ENCODE measurements at places on chromosomes 3 and 15. TPM values are rescaled to one million over a fixed set of nuclear protein-coding genes. Genes with fewer than 3 reads are reported as not detected.

The POLR2H gene
- total RNA-seq: 80.8 TPM

The PPP1R14D gene
- total RNA-seq: not detected

The MB21D2 gene
- total RNA-seq: 2.9 TPM

The SLC9C1 gene
- total RNA-seq: under 0.01 TPM

The GOLGA8S gene
- total RNA-seq: not detected

The ITIH4 gene
- under 0.01 TPM for total RNA-seq

The FURIN gene
- 30.1 TPM for total RNA-seq

The PP2D1 gene
- not detected for total RNA-seq

The RYR3 gene
- under 0.01 TPM for total RNA-seq

The DUOXA2 gene
- not detected for total RNA-seq

All from subcutaneous preadipocyte (primary cell).